ENCODE measurements at places on chromosomes 5 and 9.
A peak's percentile ranks its signal among the peaks of the same experiment; 100 is the strongest.

- no peak for DNase-seq
Measured at GRCh38 chr5:116616876-116617275, 42.3 kb upstream of the SEMA6A start.

DNA sequence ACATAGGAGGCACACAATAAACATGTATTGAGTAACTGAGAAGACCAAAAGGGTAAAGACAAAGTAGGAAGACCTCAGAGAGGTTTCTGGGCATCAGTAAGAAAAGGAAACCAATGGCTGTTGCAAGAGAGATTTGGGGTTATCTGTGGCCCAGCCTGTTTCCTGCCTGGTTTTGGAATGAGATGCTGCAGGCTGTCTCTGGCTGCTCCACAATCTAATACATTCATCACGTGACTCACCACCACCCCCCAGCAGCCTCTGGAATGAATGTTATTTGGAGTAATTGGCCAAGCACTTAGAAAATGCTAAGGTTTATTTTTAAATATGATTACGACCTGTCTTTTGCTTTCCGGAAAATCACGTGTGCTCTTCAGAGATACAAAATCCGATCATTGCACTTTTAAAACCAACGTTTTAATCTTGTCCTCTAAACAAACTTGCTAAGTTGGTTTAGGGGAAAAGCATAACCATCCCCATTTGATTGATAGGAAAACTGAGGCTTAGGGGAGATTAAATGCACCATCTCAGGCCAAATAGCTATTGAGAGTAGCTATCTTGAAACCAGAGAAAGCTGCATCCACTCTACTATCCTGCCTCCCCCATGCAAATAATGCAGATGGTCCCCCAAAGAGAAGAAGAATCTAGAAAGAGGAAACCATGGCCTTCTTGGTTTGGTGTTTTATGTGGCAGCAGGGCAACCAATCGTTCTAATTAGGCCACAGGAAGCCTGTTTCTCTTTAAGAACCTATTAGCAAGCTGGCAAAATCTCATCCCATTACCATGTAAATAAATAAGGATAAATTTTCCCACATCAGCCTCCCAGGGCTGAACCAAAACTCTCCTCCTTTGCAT lies 151.8 kb upstream of the ADRA1B start:
- no peak for DNase-seq

DNA sequence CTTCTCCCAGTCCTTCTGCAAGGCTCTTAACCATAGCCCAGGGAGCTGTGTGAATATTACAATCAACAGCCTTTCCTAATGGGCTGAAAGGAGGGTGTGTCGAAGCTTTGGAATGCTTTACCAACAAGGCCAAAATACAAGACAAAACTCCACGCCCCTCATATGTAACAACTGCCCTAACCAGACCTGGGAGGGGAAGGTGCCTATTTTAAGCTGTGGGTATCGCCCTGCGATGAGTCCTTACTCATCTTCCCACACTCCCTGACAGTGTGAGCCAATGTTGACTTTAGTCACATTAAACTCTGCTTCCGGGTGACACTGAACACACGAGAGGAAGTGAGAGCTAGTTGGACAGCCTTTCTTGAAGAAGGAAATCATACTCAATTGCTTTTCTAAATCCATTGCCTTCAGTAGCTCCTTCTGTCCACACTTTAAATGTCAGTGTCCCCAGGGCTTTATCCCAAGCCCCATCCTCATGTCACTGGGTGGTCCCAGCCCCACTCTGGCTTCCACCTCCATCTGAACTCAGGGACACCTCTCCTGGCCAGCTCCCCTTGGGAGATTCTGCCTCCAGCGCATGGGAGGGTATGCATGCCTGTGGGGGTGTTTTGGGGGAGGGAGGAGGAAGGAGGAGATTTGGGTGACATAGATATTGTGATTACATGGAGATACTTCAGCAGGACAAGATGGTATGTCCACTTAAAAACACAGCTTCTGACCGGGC lies 6.5 kb upstream of the TBC1D9B start:
- DNase-seq = peak; percentile 89

DNA sequence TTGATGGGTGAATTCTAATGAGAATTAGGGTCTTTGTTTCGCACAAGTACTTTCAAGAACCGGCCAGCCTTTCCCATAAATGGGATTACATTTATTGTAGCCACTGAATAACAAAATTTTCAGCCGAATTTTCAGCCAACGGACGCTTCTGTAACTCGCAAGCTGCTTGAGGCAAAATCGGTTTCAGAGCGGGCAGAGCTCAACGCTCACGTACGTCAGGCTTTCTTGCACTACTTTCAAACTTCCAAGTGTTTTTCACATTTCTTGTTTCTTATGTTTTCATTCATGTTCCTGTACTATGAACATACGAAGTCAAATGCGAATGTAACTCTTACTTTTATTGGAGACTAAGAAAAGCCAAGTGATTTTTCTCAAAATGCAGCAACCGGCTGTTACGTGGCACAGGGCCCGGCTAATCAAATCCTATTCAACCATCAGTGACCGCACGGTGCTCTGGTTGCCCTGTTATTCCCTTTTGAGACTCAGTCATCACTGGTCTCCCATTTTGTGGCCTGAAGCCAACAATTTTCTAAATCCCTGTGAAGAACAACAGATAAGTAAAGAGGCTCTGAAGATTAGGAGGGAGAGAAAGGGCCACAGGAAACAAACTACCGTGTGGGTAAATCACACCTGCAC lies 68.5 kb downstream of the SLC28A3 start:
- DNase-seq = no peak

GRCh38 chr5:53472279-53472678 lies 8.2 kb upstream of the FST start:
- no peak for DNase-seq

GRCh38 chr9:137218754-137219271 lies 3.2 kb downstream of the RNF208 start:
- DNase-seq = no peak

DNA sequence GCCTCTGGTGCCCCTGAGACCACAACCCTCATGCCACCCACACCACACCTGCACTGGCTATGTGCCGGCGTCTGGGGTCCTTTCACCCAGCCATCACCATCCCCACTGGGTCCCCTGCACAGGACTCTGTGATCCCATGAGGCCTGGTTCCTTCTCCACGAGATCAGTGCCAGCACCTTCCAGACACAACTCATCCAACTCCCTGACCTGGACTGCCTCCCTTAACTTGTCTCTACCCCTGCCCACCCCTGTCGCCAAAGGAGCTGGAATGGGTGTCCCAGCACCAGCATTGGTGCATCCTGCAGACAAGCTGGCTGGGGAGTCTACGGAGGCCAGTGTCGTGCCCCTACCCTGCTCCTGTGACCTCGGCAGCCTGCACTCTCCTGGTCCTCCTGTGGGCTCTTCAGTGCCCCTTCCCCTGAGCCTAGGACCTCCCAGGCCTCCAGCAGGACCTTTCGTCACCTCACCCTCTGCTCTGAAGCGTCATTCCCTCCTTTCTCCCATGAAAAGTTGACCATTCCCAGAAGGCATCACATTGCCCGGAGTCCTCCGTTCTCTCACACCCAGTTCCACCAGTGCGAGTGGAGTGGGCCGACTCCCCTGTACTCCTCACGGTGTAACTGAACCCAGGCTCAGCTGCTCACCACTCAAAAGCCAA lies 87.7 kb downstream of the NSUN2 start:
- no peak for DNase-seq

GRCh38 chr9:111451570-111451969 lies 32.6 kb downstream of the ECPAS start:
- DNase-seq = no peak

DNA sequence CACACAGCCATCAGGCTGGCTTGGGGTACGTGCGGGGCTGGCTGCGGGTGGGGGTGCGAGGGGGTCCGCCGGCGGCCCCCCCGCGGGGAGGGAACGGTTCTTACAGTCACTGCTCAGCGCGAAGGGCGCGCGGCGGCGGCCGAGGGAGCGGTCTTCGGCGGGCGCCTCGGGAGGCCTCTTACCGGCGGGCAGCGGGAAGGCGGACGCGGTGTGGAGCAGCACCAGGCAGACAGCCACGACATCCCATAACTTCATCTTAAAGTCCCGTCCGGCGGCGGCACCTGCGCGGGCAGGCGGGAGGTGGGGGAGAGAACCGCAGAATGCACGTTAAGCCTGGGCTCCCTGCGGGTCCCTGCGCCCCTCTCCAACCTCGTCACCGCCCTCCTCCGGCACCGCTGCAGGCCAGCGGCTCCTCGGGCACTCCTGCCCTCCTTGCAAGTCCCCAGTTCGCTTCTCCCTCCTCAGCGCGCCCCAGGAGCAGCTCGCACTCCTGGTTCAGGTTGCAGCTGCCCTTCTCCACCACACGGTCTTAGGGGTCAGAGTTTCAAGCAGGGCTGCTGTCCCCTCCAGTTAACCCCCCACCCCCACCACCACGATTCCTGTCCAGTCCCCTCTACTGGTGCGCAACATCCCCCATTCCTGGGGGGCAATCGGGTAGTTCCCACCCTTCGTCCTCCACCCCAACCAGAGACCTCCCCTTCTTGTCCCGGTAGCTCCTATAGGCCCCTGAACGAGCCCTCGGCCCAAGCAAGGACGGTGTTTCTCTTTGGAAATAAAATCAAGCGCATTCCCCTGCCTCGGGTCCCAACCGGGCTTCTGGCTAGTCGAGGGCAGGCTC lies 5.1 kb downstream of the GDNF start:
- no peak for DNase-seq

DNA sequence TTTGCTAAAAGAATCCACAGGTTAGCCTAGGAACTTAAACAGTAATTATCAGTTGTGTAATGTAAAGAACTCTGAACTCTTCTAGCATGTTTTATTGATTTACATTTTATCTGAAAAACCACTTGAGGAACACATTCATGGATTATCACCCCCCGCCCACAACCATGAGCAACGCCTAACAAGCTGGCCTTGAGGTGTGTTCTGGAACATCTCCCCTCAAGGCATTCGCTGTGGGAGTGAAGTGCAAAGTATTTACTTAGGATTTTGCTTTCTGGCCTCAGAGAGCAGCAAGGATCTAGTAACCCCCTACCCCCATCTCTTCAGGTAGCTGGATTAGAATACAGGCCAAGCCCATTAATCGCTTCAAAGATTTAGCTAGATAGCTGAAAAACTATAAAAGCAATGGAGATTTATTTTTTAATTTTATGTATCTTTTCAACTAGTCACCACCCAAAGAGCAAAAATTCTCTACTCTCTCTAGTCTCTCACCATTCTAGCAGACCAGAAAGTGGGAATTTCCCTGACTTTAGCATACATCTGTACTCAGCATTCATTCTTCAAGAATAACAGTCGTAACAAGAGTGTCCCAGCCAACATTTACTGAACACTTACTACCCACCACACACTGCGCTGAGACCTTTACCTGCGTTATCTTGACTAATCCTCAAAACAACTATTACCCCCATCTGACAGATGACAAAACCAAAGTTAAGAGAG lies 37.2 kb downstream of the DDX31 start:
- DNase-seq = no peak

DNA sequence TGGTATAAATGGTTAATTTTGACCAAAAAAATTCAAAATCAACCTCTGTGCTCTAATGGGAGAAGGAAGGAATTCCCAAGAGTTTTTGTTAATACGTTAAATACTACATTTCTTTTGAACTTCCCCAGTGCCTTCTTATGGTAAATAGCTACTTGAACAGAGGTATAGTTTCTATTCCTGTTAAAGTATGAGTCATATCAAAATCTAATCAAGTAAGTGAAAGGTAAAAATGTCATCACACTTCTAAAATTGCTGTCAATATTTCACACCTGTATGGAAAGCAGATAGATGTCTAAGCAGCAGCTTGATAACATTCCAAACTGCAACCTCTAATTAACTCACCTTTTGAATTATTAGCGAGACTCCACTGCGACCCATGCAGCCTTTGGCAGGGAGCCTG lies 214.1 kb upstream of the MEF2C start:
- no peak for DNase-seq

- no peak for DNase-seq
Measured at GRCh38 chr5:30930736-30931135, 262.8 kb upstream of the CDH6 start.

DNA sequence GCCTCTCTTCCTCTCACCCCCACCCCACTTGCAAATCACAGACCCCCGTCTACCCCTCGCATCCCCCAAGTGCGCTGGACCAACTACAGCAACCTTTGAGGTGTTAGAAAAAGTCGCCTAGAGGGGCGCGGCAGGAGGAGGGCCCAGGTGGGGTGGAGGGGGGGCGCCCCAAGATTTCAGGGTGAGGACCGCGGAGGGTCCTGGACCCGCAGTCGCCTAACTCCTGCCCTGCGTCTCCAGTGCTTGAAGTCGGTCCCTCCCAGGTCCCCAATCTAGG lies 379 bp upstream of the EGFLAM start:
- no peak for DNase-seq

DNA sequence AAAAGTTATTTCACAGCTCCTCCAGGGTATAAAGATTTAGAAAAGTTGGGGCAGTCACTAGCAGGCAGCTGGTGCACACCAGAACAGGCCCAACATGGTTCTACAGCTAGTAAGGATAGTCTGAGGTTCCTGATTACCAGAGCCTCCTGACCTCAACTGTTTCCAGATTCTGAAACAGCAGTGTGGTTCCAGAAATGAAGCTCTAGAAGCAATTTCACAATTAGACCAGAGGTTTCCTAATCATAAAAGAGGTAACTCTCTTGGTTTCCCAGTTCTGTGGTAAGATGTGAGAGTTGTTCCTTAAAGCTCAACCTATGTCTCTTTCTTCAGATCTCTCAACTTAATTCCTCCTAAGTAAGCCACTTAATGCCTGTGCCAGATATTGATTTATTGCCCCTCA lies 11.9 kb downstream of the AGTPBP1 start:
- peak; percentile 75 for DNase-seq

DNA sequence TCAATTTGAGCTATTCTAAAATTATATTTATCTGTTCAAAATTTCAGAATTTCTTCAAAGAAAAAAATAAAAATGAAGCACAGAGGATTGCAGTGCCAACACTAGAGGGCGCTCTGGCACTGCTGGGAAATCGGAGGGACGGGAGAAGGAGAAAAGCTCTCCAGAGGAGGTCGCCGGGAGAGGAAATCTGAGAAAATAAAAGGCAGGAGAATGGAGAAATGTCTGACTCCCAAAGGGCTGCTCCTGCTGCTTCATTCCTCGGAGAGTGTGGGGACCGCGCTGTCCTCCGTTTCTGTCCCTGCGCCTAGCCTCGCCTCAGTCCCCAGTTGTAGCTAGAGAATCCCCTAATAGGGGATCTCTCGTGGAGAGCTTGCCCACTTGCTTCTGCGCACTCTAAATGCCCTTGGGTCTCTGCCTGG lies 40.0 kb upstream of the ARSB start:
- no peak for DNase-seq

GRCh38 chr9:83379045-83379444 lies 159.2 kb downstream of the FRMD3 start:
- DNase-seq = no peak

- DNase-seq = no peak
Measured at GRCh38 chr9:118553465-118553864, 815.8 kb downstream of the BRINP1 start.

GRCh38 chr9:426976-427375 lies 212.3 kb downstream of the DOCK8 start:
- DNase-seq = no peak

DNA sequence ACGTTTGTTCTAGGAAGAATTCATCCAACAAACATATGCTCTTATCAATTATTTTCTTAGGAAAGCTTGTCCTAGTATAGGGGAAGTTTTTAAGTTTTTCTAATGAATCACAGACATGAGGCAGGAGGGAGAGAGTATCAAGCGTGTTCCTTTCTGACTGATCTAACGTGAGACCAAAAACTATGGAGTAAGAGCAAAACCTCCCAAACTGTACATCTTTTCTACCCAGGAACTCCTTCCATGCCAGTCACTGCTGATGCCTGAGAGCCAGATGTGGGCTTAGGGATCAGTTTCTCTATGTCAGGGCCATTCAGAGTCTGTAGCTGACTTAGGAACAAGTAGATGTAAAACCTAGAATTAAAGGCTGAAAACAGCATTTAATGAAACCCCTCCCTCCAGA lies 51.7 kb upstream of the NFIB start:
- no peak for DNase-seq

GRCh38 chr5:17018871-17019270 lies 82.8 kb upstream of the MYO10 start:
- DNase-seq = no peak
